ENCODE measurements at places on chromosomes 11 and 22.

DNA sequence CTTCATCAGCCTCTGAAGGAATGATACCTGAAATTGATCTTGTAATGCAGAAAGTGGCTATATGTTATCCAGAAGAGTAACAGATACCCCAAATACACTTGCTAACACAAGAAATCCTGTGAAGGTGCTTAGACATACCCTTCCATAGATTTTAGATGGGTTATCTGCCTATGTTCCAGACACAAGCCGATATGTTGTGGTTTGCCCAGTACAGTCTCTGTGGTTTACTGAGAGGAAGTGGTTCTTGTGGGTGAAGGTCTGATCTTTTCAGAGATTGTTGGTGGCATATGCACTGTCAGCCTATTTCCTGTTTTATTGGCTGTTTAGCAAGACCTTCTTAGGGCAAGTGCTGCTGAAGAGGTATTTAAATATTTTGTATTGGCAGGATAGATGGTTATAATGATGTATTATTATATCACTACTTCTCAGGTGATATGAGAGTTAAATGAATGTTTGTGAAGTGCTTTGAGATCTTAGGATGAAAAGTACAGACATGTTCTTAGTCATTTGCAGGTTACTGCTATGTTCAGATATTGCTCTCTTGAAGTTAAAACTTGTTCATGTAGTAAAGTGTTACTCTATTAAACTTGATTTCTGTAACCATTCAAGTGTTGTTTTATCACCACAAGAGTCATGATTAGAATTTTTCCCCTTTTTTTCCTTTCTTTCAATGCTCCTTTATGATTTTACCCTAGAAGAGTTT, 8.2 kb downstream of the ARHGEF12 start:
- no peak for DNase-seq

DNA sequence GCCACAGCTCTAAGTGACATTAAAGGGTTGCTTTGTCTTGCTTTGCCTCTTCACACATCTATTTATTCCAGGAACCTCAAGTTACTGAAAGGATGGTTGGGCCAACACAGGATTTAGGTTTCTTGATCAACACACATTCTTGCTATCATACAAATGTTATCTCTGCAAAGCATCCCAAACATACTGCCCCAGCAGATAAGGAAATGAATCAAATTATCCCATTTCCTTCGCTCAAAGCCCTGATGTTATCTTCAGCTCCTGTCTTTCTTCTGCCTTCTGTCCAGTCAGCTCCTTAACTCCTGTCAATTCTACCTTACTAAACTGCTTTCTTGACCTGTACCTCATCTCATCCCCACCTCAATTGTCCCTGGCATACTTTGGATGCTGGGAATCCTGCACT, 355.9 kb upstream of the TENM4 start:
- DNase-seq: no peak

DNA sequence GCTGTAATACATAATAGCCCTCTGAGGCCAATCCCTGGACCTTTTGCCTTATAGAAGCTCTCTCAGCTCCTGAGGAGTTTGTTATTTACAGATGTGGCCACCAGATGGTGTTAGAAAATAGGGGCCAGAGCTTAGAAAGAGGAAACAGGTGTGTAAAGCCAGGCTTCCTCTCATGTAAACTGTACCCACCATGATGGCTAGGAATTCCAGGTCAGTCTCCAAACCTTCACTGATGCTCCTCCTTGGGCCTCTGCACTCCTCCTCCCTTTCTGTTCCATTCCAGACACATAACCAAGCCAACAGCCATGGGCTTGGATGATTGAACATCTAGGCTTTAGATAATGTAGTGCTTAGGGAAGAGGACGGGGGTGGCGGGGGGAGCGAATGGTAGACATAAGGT, 39.7 kb downstream of the USP35 start:
- DNase-seq: peak; percentile 25

- no peak for DNase-seq
These were observed 119.7 kb downstream of the KIRREL3 start for GRCh38 chr11:126880872-126881271.

DNA sequence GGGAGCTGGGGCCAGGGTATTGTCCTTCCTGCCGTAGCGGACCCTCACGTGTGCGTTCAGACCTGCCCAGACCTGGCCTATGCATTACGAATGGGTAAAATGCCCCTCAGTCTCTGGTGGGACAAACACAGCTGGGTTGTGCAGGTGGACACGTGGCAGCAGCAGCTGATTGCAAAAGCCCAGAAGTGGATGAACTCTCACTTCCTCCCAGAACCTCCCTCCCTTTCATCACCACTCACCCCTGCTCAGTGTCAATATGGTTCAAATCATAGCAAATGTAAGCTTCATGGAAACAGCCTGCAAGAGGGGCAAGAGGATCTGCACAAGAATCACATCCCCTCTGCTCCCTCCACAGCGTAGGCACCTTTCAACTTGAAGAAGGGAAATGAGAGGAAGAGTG, 352.1 kb downstream of the OPCML start:
- DNase-seq: no peak

DNA sequence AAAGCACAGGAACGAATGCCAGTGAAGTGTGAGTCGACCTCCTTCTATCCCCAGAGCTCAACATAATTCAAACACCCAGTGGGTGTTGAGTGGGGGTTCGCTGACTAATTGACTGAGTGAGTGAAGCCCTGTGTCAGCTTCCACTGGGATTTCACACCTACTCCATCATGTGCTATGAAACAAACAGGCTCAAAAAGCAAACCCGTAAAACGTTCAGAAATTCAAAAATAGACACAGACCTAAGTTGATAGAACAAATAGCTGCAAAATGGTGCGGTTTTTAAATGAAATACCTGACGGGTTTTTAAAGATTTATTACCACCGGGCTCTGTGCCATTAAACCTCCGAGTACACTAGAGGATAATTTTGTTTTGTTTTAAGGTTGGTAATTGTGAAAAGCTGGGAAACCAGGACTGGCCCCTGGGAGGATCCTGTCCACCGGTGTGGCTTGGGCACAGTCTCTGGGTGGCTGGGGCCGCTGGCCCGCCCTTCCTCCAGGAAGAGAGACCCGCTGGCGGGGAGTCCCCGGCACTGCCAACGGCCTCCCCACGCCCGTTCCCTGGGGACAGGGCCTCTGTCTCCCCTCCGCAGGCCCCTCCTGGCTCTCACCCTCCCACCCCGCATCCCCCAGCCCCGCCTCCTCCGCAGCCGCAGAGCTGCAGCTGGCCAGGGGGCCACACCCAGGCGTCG, 13.6 kb downstream of the KCNJ5 start:
- DNase-seq: no peak

DNA sequence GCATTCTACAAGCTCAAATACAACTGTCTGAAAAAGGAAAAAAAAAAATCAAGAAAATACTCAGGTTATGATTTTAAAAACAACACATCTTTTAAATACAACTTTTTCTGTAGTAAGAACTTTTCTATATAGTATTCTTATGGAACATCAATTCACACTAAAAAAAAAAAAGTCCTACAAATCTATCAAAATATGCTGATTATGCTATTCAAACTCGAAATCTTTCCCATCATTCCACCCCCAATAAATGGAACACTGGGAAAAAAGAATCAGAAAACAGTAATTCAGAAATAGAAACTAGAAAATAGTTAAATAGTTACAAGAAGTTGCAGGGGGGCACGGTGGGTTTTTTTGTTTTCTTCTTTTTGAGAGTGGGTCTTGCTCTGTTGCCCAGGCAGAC, 77.4 kb downstream of the PICALM start:
- DNase-seq: no peak

DNA sequence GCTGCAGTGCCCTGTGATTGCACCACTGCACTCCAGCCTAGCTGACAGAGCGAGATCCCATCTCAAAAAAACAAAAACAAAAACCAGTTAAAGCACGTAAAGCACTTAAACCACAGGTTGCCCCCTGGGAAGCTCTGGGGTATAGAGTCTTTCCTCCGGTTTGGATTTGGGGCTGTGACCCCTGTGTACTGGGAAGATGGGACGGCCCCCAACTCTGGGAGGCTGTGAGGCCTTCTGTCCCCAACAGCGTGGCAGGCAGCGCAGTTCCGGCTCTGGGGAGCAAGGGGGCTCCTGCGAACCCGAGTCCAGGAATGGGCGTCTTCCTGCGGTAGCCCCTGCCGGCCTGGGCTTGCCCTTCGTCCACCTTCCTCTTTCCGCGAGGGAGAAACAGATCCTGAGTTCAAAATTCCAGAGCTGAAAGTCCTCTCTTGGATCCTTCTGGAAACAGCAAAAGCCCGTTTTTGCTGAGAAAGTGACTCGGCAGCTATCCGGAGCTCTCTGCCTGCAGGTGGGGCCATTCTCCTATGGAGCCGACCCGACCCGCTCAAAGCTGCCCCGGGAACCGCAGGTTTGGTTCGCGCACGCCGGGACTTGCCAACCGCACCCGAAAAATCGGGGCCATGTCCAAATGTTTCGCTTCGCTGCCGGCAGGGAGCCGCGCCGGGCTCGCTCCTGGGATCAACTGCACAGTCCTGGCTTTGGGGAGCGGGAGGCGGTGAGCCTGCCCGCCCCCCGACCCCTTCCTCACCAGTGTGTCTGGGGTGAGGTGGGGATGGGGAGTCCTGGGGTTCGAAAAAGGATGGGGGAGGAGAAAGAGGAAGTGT, 36.3 kb upstream of the POLA2 start:
- no peak for DNase-seq

GRCh38 chr22:29291215-29291614, 15.2 kb upstream of the GAS2L1 start:
- no peak for DNase-seq

DNA sequence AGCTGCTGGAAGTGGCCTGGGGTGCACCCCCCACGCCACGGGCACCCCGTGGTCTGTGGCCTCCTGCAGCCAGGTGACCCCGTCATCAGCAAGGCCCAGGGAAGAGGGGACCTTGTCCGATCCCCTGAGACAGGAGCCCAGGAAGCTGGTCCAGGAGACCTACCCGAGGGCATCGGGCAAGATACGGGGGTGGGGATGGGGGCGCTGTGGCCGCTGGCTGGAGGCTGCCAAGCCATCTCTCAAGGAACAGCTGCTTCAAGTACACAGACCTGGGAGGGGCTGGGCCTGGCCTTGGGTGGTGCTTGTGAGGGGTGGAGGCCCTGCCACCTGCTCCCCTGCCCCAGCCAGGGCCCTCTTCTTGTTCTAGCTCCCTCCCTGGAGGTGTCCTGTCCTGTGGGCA, 1272.1 kb downstream of the BRD1 start:
- no peak for DNase-seq

DNA sequence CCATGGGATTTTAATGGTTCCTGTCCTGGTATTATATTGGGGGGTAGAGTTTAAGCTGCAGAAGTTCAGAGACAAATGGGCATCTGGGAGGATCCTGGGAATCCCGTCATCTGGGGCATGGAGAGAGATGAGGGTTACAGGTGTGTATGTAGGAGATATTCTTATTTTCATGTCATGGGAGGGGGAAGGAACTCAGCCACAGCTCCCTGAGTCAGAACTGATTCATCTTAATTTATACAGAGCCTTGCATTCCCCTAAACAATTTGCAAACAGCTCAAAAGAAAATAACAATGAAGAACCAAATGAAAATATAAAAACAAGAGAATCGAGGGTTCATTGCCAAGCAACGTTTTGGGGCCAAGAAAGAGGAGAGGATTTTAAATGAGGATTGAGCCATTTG, 155.9 kb upstream of the TBCEL start:
- no peak for DNase-seq
